Immature natural killer cell (primary cell): ENCODE measurements at places on chromosomes 3 and 15. TPM values are rescaled to one million over a fixed set of nuclear protein-coding genes. Genes with fewer than 3 reads are reported as not detected.

Gene CELSR3
- polyA plus RNA-seq, result 0.48 TPM

Gene SPG11
- polyA plus RNA-seq, result 26.1 TPM

Gene CHRFAM7A
- polyA plus RNA-seq, result 3.2 TPM

DNA sequence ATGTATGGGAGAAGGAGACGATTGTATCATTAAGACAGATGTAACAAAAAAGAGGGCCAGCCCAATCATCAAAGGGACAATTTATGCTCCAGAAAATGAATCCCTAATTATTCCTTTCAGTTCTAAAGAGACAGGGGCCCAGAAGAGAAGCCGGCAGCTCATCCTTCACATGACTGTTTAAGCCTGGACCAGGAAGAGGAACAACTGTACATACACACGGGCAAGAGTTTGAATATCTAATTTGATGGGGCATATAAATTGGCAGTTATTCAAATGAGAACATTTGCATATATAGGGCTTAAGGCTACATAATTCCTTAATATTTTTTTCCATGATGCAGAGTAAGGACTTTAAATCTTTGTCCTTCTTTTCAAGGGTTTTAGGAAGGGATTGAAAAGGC, 232.3 kb downstream of the TLE3 start:
- no peak for DNase-seq
- H3K4me3 ChIP-seq, result no peak overlapping the region
- H3K4me1 ChIP-seq, result no peaks in the 10 kb centered on the region

DNA sequence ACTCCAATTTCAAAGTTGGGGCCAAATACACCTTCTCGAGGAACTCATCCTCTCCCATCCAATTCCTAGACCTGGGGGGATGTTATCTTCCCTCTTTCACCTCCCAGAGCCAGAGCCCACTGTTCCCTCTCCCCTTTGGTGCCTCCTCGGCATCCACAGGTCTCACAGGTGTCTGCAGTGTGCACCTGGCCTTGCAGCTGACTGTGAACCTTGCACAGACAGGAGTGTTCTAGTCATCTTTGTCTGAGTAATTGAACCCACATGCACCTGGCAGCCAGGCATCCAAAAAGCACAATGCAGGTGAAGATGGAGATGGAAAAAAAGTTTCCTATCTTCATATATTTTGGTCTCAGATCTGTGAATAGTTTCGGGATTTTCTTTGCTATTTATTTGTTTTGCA, 30.8 kb downstream of the PCOLCE2 start:
- no peak overlapping the region for H3K27ac ChIP-seq
- H3K4me1 ChIP-seq, result no peaks in the 10 kb centered on the region
- H3K36me3 ChIP-seq, result no peaks in the 10 kb centered on the region
- no peak for DNase-seq

- no peak for DNase-seq
- peaks cover 16% of the 10 kb centered on the region for H3K4me1 ChIP-seq
- peaks cover 7% of the 10 kb centered on the region for H3K27me3 ChIP-seq
Measured at GRCh38 chr3:19931767-19932188, 2.2 kb downstream of the EFHB start.

DNA sequence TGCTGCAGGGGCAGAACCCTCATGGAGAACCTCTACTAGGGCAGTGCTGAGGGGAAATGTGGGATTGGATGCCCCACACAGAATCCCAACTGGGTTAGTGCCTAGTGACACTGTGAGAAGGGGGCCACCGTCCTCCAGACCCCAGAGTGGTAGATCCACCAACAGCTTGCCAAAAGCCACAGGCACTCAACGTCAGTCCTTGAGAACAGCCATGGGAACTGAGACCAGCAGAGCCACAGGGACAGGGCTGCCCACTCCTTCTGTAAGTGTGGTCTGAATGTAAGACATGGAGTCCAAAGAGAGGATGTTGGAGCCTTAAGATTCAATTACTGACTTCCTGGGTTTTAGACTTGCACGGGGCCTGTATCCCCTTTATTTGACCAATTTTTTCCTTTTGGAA, 1451.5 kb downstream of the SI start:
- H3K27ac ChIP-seq, result no peak overlapping the region
- no peaks in the 10 kb centered on the region for H3K36me3 ChIP-seq
- no peaks in the 10 kb centered on the region for H3K27me3 ChIP-seq
- no peak overlapping the region for H3K4me3 ChIP-seq
- DNase-seq, result no peak

- H3K27ac ChIP-seq, result no peak overlapping the region
- H3K4me1 ChIP-seq, result peaks cover 25% of the 10 kb centered on the region
- DNase-seq, result no peak
Measured at GRCh38 chr15:75736256-75736655, 23.6 kb upstream of the CSPG4 start.
